ENCODE measurements at places on chromosomes 13 and 19.

- DNase-seq: no peak
Measured at GRCh38 chr19:49749055-49749716, 13.9 kb downstream of the TSKS start.

GRCh38 chr13:113027095-113027494, 58.1 kb downstream of the MCF2L start:
- no peak for DNase-seq

DNA sequence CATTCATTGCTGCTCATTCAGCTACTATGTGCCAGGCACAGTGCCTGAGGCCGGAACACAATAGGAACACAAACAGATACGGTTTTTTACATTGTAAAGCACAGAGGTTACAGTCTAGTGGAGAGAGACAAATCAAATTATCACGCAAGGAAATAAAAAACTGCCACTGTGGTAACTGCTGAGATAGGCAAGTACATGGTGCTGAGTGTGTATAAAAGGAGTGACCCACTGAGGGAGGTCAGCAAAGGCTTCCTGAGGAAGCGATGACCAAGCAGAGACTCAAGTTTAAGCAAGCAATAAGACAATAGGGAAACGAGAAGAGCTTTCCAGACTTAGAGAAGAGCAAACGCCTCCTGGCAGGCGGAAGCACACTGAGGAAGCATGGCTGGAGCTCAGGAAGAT, 56.4 kb downstream of the NUFIP1 start:
- no peak for DNase-seq

DNA sequence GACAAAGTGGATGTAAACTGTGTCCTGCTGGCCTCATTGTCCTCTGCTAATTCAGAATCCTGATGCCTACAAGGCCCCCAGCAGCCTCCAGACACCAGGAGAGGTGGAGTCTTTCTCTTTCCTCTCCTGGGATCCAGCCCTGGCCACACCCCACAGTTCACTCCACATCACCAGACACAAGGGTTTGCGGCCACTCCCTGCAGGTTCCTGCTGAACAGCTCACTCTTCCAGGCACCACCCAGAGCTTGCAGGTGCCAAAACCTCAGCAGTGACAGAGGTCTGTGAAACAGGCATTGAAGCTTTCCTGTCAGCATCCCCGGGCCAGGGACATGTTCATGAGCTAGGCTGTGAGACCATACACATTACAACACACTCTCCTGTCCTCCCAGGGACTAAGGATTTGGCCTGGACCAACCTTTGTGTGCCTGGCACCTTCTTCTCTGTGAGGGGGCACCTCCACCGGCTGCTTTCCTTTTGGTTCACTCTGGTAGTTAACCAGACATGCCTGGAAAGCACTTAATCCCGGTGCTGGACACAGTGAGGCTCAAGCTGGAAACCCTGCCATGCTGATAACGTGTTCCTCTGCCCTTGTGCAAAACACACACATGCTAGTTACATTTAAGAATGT, 11.1 kb upstream of the ATP12A start:
- DNase-seq: no peak

DNA sequence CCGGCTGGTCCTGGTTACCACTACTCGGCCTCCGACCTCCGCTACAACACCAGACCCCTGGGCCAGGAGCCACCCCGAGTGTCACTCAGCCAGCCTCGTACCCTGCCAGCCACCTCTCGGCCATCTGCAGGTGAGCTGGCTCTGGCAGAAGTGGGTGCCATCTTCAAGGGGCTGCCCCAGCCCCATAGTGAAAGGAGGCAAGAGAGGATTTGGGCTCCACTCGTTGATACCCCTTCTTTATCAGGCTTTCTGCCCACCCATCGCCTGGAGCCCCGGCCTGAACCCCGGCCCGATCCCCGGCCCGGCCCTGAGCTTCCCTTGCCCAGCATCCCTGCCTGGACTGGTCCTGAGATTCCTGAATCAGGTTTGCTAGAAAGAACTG, 7.1 kb downstream of the LTBP4 start:
- DNase-seq: no peak

- peak; percentile 9 for DNase-seq
Measured at GRCh38 chr13:49791711-49792549, 552 bp downstream of the KPNA3 start.

DNA sequence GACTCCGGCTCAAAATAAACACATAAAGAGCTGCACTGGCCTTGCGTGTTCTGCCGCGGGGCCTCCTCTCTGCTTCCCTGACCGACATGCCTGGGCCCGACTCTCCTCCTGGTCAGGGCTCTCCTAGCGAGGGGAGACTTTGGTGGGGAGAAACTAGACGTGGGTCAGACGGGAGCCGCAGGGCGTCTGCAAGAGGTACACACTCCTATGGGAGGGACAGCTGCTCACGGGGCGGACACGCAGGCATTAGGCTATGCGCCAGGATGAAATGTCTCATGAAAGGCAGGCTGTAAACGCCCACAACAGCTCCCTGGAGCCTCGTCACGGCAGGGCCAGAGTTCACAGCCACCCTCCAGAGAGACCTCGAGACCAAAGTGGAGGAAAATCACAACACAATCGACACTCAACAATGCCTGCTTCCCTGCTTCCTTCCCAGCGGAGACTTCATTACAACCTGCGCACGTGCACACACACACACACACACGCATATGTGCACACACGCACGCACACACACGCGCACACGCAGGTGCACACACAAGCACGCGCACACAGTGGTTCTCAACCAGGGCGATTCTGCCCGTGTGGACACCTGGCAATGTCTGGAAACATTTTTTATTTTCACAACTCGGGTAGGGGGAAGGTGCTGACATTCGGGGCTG, 5.8 kb downstream of the SLC39A3 start:
- DNase-seq: no peak

- no peak for DNase-seq
Measured at GRCh38 chr13:29573190-29573589, 22.3 kb downstream of the SLC7A1 start.

- DNase-seq: no peak
Measured at GRCh38 chr19:54254195-54254906, 2.7 kb downstream of the LILRB5 start.

GRCh38 chr19:37467608-37468090, 405 bp upstream of the ZNF569 start:
- no peak for DNase-seq

- DNase-seq: no peak
Measured at GRCh38 chr19:36060430-36060829, 5.7 kb downstream of the WDR62 start.

- no peak for DNase-seq
Measured at GRCh38 chr13:19158526-19159174, 23.0 kb downstream of the TUBA3C start.

GRCh38 chr19:35347171-35347929, at the start of gene FFAR1:
Gene FFAR1, plus strand, starts transcription at chr19:35347902. Its CDS starts 3,650 bp downstream, at chr19:35351552.
- DNase-seq: peak; percentile 36

DNA sequence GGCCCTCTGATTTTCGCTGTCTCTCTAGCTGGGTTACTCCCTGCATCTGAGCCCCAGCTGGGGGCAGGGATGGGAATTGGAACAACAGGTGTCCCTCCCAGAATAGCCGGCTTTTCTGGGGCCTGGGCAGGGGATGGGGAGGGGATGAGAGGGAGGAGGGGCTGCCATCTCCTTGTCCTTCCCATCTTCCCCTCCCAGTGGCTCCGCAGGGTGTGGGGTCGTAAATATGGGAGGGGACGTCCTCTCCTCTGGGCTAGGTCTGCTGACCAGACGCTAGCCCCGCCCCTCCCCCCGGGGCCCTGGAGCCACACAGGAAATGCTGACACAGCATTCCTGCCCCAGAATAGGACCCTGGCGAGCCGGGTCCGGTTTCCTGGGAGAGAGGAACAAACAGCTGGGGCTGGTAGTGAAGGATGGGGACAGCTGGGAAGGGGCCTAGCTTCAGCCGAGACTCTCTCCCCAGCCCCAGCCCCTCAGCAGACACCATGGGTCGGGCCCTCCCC, 1.1 kb downstream of the RYR1 start:
- no peak for DNase-seq

GRCh38 chr13:33015791-33016323, 366 bp upstream of the KL start:
- DNase-seq: no peak

DNA sequence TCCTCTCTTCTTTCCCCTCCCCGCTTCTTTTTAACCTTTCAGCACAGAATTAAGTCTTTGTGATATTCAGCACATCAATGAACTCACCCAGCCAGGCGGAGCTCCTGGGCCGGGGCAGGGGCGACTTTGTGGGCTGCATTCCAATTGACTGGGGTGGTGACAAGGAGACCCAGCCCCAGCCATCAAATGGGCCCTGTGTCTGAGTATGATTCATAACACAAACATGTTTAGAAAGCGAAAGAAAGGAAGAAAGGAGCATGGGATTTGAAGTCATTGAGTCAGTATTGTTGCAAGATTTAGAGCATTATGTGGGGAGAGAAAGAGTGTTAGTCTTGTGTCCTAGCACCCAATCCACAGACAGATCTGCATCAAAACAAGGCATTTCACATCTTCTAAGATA, 185.3 kb downstream of the LHFPL6 start:
- no peak for DNase-seq

DNA sequence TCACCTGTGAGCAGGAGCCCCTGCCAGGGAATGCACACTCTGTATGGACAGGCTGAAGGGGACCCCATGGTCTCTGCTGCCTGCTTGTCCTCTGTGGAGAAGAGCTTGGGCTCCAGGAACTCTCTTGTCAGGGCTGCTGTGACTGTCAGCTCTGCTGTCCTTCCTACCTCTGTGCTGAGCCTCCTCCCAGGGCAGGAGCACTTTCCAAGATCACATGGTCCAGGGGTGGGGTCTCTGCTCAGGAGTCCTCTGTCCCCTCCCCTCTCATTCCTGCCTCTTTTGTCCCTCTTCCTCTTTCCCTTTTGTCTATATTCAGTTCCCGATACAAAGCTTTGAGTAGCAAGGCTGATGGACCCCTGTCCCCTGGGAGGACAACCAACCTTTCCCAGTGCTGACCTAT, at the start of gene CEACAM7:
Gene CEACAM7, minus strand, starts transcription at position 173 of the 400 bp plus-strand sequence. Its CDS starts 105 bp downstream, at position 68.
- DNase-seq: no peak

DNA sequence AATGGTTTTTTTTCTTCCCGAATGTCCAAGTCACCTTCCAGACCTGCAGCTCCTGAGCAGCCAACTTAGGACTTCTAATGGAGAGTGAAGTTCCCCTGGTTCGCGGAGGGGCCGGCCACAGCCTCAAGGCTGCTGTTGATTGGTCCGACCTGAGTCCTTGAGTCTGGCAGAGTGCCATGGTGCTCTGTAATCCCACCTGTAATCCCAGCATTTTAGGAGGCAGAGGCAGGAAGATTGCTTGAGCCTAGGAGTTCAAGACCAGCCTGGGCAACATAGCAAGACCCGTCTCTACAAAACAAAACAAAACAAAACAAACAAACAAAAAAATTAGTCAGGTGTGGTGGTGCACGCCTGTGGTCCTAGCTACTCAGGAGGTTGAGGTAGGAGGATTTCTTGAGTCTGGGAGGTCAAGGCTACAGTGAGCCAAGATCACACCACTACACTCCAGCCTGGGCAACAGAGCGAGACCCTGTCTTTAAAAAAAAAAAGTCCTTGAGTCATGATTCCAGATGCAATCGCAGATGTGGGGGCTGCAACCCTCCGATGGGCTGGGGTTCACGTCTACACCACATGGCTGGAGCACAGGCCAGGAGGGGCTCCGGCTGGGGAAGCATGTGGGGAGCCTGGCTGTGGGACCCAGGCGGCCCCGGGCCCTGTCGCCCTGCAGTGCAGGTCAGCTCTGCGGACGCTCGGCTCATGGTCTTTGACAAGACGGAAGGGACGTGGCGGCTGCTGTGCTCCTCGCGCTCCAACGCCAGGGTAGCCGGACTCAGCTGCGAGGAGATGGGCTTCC, 17.7 kb downstream of the HPN start:
- no peak for DNase-seq

DNA sequence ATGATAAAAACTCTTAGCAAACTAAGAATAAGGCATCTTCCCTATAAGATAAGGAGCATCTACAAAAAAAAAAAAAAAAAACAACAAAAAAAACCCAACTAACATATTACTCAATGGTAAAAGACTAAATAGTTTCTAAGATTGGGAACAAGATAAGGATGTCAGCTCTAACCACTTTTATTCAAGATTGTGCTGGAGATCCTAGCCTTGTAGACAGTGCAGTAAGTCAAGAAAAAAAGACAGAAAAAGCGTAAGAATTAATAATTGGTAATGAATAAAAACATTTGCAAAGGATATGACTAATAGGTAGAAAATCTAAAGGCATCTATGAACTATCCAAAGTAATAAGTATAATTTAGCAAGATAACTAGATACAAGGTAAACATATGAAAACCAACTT, 33.0 kb downstream of the ZIC2 start:
- DNase-seq: no peak

DNA sequence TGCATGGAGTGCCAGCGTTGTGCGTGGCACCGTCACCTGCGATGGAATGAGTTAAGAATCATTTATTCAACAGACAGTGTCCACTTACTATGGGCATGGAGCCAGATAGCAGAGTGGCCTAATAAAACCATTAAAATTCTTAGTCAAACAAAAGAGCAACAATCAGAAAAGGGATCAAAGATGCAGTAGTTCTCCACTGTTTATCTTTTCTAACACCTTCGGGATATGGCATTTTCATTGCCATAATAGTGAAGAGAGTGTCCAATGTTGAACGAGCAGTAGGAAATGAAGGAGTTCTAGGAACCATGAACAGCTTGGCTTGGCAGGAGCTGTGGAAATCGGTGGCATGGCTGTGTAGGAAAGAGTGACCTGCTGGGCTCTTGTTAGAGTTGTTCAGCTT, 2.0 kb downstream of the TNFSF11 start:
- no peak for DNase-seq

DNA sequence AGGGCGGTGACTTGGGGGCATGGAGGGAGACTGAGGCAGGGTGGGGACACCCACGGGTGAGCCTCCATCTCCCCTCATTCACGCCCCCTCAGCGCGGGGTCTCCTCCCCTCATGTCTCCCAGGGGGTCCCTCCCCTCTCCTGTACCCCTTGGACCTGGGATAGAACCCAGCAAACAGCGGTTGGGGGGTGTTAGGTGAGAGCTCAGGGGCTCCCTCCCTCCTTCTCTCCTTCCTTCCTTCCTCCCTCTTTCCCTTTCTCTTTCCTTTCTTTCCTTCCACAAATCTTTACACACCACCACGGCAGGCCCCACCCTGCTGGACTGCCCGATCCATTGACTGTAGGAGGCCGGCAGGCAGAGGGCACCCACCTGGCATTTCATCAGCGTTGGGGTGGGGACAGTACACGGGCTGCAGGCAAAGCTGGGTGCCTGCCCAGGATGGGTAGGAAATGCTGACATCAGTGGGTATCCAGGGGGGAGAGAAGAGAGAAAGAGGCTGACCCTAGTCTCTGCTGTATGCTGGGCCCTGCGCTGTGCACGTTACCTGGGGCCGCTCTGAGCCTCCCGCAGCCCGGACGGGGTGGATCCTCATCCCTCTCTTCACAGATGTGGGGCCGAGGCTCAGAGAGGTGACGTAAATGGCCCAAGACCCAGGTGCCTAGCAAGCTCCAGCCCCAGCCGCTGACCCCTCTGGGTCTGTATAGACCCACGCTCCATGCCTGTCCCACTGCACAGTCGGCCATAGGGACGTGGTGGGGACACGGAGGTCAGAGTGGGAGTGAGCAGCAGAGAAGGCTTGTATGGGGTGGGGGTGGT, 3.5 kb downstream of the SSC5D start:
- no peak for DNase-seq
